Neural crest cell (in vitro differentiated cells): ENCODE measurements at places on chromosomes 6 and 20. TPM values are rescaled to one million over a fixed set of nuclear protein-coding genes. Genes with fewer than 3 reads are reported as not detected.

The SPATA25 gene
- total RNA-seq, result 0.41 and 2.2 TPM in 2 replicates

The EFCAB8 gene
- 0.26 TPM in 1 of 2 replicates, not detected in the other for total RNA-seq

The LY6G6F gene
- total RNA-seq, result not detected in 2 replicates

- DNase-seq, result no peak
These were observed 126.5 kb upstream of the MAN1A1 start for GRCh38 chr6:119476024-119476423.

GRCh38 chr20:40630099-40630498 lies 58.9 kb downstream of the MAFB start:
- no peak for DNase-seq

- DNase-seq, result no peak
These were observed 431.3 kb upstream of the RNF217 start for GRCh38 chr6:124530926-124531325.

- no peak for DNase-seq
These were observed 1.5 kb downstream of the HLA-DOA start for GRCh38 chr6:33007831-33008400.

GRCh38 chr6:165439928-165440554 lies 130.6 kb upstream of the C6orf118 start:
- DNase-seq, result no peak

GRCh38 chr6:41072836-41073202 lies at the start of gene NFYA:
TSS of gene NFYA (plus strand) at chr6:41072974. CDS start at chr6:41079090, 6,116 bp downstream.
- no peak for DNase-seq

DNA sequence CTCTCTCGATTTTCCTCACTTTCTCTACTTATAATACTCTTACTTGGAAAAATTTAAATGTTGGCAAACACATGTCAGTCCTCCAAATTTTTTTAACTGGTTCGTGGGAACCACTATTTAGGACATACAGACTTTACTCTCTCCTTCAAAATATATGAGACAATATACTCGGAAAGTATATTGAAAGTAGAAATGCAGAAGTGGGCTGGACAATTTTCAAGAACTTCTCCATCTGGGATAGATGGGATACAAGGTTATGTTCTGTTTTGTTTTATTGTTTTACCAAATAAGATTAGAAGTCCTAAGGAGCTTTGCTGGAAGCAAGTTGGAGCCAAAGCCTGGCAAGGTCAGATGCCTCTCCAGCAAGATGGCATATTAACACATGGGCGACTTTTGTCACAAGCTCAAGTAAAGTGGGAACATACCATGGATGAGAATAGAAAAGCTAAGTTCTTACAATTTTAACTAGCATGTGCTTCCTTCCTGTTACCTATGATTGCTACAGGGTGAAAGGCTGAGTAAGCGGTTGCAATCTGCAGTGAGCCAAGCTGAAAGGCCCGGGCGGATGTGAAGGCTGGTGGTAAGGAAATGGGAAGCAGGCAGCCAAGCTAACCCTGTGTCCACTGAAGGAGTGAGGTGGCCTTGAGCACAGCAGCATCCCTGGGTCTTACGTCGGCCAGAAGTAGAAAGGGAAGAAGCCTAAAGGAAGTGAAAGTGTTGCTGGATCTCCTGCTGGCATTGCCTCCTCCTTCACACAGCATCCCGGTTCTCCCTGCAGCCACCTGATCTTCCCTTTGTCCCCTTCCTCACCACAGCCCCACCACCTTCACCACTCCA lies 7.1 kb downstream of the MAP3K5 start:
- no peak for DNase-seq

- DNase-seq, result no peak
These were observed 82.4 kb upstream of the SMLR1 start for GRCh38 chr6:130744576-130745366.

DNA sequence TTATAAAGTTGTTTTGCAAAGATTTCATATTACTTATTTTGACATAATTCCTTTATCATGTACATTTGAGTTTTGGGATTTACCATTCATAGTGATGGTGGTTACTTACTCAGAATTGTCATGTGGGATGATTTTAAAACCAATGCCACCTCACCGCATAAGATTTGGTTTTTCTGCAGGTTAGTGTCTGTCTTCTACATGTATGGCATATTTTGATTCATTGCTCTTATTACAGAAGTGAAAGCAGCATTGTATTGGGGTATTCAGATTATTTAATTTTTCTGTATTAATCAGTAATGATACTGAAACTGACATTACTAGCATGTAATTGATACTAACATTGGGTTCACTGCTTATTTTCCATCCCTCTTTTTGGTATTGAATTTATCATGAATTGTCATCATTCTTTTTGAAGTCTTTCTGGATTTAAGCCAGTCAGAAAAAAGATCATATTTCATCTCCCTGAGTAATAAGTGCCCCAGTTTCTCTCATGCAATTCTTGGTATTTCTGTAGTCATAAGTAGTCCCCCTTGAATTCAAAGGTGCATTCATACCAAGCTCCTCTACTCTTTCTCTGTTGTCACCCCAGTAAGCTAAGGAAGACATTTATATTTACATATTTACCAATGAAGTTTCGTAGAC lies 176.6 kb downstream of the BCKDHB start:
- no peak for DNase-seq

DNA sequence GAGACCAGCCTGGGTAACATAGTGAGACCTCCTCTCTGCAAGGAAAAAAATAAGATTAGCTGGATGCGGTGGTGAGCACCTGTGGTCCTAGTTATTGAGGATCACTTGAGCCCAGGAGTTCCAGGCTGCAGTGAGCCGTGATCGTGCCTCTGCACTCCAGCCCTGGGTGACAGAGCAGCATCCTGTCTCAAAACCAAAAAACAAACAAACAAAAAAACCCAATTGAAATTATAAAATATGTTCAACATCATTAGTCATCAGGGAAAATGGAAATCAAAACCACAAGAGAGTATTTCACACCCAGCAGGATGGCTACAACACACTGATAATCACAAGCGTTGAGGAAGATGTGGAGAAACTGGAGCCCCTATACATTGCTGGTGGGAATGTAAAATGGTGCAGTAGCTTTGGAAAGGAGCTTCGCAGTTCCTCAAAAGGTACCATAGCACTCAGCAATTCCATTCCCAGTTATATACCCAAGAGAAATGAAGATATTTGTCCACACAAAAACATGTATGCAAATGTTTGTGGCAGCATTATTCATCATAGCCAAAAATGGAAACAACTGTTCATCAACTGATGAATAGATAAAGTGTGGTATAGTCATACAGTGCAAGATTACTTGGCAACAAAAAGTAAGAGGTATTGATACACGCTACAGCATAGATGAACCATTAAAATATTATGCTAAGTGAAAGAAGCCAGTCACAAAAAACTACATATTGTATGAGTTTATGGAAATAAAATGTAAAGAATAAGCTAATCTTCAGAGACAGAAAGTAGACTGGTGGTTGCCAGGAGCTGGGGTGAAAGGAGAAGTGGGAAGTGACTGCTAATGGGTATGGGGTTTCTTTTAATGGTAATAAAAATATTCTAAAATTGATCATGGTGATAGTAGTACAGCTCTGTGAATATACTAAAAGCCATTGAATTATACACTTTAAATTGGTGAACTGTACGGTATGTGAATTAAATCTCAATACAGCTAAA lies 38.7 kb upstream of the RIPOR2 start:
- no peak for DNase-seq

GRCh38 chr20:32474717-32474966 lies 110.5 kb downstream of the NOL4L start:
- no peak for DNase-seq

DNA sequence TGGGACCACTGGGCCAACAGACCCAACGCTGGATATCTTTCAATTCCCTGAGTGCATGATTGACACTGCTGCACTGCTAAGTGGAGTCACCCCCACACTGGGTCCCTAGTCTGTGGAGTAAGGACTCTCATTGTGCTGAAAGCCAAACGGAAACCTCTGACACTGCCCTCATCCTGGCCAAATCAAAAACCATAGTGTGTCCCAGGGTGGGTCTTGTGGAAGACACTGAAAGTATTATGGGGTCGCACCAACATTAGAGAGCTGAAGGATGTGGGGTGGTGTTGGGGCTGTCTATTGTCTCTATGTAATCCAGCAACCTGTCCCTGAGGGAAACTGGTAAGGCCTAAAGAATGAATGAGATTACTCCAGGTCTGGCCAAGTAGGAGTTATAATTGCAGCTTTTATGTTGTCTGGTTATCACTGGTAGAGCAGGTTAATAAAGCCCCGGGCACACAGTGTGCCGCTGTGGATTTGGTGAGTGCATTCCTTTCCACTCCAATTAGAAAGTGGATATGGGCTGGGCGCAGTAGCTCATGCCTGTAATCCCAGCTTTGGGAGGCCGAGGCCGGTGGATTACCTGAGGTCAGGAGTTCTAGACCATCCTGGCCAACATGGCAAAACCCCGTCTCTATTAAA lies 57.9 kb downstream of the HLA-A start:
- no peak for DNase-seq
